Stimulated activated CD4-positive, alpha-beta T cell treated with anti-CD3 and anti-CD28 coated beads, Interleukin-4, amount 100 ng/mL, for 1 hour (primary cell): ENCODE measurements at places on chromosomes 5 and 9.

DNA sequence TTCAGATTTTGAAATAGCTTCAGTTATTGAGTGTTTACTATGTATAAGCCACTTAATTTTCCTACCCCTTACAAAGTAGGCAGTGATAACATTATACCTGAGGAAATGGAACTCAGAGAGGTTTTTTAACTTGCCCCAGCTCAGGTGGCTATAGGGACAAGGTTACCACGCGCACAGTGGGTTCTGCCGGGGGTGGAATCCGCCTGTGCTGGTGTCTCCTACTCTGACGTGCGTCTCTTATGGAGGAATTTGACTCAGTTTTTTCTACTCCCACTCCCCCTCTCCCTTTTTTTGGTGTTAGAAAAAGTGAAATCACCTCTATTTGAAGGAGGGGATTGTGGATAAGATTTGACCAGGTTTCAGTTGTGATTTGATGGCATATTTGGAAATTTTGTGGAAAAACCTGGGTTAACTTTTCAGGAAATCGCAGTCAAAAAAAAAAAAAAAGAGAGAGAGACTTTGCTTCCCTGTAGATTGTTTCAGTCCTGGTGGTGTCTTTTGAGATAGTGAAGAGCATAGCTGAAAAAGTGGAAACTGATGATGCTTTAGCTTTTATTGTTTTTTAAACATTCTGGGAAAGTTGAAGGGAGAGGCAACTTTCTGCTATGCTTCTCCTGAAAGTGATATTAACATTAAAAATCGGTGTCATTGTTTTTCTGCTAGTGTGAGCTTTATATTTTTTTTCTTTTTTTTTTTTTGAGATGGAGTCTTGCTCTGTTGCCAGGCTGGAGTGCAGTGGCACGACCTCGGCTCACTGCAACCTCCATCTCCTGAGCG, 15.9 kb downstream of the TRIO start:
- no peak for DNase-seq

- DNase-seq: no peak
Measured at GRCh38 chr5:141641634-141642267, 5.0 kb downstream of the RELL2 start.

- no peak for DNase-seq
Measured at GRCh38 chr5:96022971-96023370, 61.3 kb upstream of the ELL2 start.

- no peak for DNase-seq
Measured at GRCh38 chr9:112145886-112146285, 29.2 kb downstream of the SUSD1 start.

DNA sequence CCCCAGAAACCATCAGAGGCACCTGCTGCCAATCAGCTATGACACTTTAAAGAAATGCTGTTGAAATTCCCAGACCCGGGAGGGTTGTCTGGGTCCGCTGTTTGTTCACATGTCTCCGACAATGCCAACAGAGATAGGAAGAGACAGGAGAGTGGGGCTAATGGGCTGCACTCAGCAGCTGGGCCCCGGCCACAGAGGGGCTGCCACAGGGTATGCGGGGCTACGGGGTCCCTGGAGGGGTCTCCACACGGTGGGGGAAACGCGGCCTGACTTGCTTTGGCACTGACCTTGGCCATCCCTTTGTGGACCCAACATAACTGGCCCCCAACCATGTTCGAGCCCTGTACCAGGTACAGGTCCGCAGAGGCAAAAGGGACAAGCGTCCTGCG, 121.0 kb upstream of the PPP1R26 start:
- DNase-seq: no peak

GRCh38 chr9:110979636-110980035, 58.6 kb downstream of the LPAR1 start:
- DNase-seq: no peak

- no peak for DNase-seq
Measured at GRCh38 chr5:177479774-177480173, 6.3 kb upstream of the DBN1 start.

DNA sequence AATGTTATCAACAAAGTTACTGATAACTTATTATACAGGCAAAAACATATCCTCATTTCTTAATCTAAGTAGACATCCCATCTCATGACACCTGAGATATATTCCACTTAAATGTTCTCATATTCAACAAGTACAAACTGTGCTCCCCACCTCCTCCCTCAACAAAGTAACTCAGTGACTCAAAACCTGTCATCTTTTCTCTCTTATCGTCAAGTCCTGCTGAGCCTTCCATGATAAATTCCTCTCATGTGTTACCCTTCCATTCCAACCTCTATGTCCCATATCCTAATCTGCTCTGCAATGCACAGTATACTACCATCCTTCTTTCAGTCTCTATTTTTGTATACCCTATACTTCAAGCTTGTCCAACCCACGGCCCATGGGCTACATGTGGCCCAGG, 13.6 kb downstream of the RNF145 start:
- no peak for DNase-seq

DNA sequence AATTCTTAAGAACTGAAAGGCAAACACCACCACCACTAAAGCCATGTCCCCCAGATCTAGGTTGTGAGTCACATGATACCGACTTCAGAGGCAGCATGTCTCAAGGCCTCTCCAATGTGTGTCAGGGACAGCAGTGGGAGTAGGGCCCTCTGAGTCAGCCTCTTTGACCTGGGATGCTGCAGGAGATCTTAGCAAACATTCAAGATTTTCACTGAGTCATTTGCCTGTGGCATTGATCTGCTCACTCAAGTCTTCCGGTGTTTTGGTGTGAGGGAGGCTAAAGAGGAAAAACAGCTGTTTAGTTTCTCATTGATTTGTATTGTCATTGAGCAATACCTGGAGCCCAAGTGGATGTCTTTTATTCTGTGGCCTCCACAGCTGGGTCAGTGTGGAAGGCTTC, 36.1 kb downstream of the TMC1 start:
- peak; percentile 37 for DNase-seq

DNA sequence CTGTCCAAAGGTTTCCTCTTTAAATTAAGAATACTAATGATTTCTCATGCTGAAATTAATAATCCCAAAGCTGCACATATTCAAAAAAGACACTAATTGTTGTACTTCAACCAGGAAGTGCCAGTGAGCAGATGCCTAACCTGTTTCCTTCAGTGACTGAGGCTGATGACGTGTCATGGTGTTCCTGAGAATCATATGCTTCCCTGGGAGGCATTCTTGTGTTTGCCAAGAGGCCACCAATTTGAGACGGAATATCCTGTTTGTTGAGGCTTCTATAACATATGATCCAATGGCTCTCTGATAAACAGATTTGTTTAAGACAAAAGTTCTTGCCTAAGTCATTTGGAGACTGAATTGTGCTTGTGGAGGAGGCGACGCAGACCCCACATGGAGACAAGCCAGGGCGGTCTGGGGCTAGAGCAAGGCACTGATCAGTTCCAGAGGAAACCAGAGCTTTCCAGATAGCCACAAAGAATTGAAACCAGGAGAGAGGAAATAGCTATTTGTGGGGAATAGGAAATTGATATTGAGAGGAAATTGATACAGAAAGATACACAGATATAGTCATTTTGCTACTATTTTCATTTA, 66.4 kb upstream of the ZNF608 start:
- no peak for DNase-seq

- no peak for DNase-seq
Measured at GRCh38 chr5:131974016-131974415, 28.6 kb upstream of the MEIKIN start.

DNA sequence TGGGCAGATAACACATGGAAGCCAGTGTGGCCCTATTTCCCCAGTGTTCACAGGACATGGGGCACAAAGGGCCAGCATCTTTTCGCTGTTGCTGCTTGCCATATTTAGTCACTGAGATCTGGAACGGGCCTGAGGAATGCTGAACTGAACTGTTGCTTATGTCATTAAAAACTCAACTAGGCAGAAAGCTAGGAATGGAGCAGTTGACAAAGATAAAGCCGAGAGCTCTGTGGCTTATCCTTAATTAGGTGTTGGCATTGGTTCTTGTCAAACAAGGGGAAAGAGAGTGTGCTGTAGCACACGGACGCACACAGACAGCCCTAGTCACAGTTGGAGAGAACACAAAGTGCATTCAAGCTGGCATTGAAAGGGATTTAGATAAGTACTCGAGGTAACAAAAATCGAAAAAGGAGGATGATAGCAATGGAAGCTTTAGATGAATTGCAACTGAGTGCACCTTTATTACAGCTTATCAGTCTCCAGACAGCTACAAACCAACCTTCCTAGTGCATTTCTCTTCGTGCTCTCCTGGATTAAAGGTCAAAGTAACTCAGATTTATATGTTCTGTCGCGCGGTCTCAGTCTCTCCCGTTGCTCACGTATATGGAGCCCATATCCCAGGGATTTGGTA, 450.2 kb upstream of the ZNF608 start:
- no peak for DNase-seq

GRCh38 chr5:86095092-86095491, 522.6 kb upstream of the COX7C start:
- DNase-seq: no peak

DNA sequence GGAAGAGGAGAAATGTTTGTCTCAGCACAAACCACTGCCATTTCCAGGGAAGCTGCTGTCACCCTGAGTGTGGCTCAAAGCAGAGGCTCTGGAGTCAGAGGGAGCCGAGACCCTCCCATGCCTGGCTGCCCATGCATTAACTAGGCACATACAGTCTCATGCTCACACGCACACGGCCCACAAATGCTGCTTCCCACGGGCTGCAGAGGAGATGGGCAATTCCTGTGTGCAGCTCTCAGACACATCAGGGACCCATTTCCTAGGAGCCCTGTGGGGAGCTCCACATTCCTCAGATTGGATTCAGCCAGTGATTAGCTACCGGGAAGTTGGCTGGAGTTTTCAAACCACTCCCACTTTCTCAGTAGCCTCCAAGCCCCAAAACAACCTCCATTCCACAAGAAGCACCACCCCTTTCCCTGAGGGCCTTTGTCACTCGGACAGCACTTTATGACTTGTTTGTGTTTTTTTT, 9.1 kb upstream of the PTGES start:
- DNase-seq: no peak

DNA sequence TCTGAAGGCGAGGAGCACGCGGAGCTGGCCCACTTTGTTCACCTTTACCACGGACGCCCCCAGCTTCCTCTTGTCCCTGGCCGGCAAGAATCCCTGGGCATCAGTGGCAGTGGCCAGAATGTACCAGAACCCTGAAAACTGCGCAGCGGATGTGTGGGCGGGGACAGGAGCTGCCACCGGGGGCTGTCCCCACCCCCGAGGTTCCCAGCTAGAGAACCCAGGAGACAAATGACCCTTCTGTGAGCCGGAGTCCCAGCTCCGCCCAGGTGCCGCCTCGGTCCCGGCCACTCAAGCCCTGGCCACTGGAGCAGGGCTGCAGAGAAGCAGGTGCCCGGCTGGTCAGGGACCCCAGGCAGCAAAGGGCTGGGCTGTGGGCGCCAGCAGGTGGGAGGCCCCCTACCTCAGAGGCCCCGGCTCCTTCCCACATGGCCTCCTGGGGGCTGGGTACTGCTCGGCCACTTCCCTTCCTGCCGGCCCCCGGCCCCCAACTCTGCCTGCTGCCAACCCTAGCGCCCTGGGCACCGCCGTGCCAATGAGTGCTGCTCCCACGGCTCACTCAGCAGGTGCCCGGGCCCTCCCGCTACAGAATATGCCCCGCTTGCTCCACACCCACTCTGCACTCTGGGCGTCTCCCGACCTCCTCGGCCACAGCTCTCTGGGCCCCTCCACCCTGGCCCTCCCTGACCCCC, 713 bp downstream of the LCN10 start:
- peak; percentile 46 for DNase-seq

- no peak for DNase-seq
Measured at GRCh38 chr5:39469777-39470415, 45.1 kb upstream of the DAB2 start.

GRCh38 chr9:137357166-137357565, 55.1 kb upstream of the NRARP start:
- no peak for DNase-seq

GRCh38 chr5:20554001-20554400, 566.0 kb upstream of the CDH18 start:
- DNase-seq: no peak

- DNase-seq: no peak
Measured at GRCh38 chr5:16809395-16810207, 126.5 kb downstream of the MYO10 start.

DNA sequence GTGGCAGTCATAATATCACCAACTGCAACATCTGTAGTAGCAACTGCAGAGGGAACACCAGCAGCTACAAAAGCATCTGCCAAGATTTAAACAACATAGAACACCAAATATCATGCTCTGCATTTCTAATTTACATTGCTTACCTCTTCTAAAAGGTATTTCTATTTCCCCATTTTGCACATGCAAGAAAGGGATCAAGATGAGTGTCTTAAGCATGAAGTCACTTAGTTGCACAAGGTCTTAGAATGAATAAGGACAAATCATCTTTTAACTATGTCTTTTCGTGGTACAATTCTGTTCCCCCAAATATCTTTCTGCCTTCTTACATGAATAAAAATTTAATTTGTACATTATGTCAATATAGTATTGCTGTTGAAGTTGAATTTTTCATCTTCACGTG, 1746.4 kb downstream of the EFNA5 start:
- DNase-seq: no peak

DNA sequence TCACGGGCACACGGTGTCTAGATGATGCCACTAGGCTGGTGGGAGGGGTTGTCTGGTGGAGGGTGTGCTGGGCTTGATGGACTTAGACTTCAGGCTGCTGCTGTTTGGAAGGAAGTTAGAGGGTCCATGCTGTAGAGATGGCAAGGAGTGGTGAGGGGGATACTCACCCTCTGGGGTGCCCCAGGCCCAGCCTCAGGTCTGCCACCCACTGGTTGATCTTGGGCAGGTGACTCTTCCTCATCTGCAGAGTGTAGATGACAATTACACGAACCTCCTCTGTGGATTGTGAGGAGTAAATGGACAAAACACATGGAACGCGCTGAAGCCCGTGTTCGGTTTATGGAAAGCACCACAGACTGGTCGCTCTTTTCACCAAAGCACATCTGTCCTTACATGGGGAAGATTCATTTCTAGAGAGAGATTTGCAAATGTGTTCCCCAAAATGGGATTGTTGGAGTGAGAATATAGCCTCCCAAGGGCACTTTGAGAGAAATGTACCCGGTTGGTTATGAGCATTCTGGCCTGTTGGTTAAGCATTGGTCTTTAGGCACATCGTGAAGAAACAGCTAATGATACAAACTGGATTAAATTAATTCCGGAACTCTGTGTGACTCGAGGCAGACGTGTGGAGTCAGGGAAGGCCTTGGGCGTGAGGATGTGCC, 58.2 kb downstream of the ZNF618 start:
- no peak for DNase-seq

GRCh38 chr9:123284656-123285055, 16.3 kb upstream of the STRBP start:
- DNase-seq: no peak

GRCh38 chr9:17068671-17069070, 66.2 kb upstream of the CNTLN start:
- DNase-seq: no peak

GRCh38 chr5:108059334-108059733, 322.6 kb downstream of the FBXL17 start:
- DNase-seq: no peak

GRCh38 chr5:82298668-82299067, 20.5 kb upstream of the RPS23 start:
- DNase-seq: no peak

DNA sequence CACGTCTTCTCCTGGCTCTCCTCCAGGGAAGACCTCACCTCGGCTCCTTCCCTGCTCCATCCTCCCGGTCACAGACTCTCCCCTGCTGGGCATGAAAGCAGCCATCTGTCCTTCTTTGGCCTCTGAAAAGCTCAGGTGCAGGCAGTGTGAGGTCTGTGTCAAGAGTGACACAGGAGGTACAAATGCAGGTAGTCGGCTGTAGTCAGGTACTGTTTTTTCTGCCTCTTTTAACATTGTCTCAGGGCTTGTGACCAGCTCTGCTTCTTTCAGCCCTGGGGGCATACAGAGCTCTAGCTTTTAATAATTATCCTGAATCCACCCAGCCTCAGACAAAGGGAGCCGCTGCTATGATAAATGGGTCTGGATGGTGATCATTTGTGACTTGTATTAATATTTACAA, 46.4 kb downstream of the C5orf15 start:
- no peak for DNase-seq
